ENCODE measurements at places on chromosomes 2 and 18. TPM values are rescaled to one million over a fixed set of nuclear protein-coding genes. Genes with fewer than 3 reads are reported as not detected.
A peak's percentile ranks its signal among the peaks of the same experiment; 100 is the strongest.

PTPRN gene
- total RNA-seq: not detected

CCDC68 gene
- total RNA-seq: 36.5 TPM

KANSL3 gene
- total RNA-seq: 65.1 TPM

SLC1A4 gene
- total RNA-seq: 10.3 TPM

GAREM2 gene
- total RNA-seq: 0.22 TPM

SPTBN1 gene
- total RNA-seq: 805 TPM

GAL3ST2 gene
- not detected for total RNA-seq

ZBTB7C gene
- total RNA-seq: 6.1 TPM

CNGA3 gene
- total RNA-seq: not detected

PIEZO2 gene
- total RNA-seq: 7.0 TPM

CCDC74B gene
- total RNA-seq: 0.40 TPM

MOGAT1 gene
- total RNA-seq: 1.2 TPM

MLPH gene
- 299 TPM for total RNA-seq

ST8SIA5 gene
- 0.34 TPM for total RNA-seq

CMPK2 gene
- total RNA-seq: 37.2 TPM

SP5 gene
- 6.6 TPM for total RNA-seq

HJURP gene
- total RNA-seq: not detected

- no peak overlapping the region for H3K4me3 ChIP-seq
- no peaks in the 10 kb centered on the region for H3K27me3 ChIP-seq
- no peaks in the 10 kb centered on the region for H3K36me3 ChIP-seq
- no peak for DNase-seq
Measured at GRCh38 chr2:150742094-150742493, 254.6 kb upstream of the RND3 start.

DNA sequence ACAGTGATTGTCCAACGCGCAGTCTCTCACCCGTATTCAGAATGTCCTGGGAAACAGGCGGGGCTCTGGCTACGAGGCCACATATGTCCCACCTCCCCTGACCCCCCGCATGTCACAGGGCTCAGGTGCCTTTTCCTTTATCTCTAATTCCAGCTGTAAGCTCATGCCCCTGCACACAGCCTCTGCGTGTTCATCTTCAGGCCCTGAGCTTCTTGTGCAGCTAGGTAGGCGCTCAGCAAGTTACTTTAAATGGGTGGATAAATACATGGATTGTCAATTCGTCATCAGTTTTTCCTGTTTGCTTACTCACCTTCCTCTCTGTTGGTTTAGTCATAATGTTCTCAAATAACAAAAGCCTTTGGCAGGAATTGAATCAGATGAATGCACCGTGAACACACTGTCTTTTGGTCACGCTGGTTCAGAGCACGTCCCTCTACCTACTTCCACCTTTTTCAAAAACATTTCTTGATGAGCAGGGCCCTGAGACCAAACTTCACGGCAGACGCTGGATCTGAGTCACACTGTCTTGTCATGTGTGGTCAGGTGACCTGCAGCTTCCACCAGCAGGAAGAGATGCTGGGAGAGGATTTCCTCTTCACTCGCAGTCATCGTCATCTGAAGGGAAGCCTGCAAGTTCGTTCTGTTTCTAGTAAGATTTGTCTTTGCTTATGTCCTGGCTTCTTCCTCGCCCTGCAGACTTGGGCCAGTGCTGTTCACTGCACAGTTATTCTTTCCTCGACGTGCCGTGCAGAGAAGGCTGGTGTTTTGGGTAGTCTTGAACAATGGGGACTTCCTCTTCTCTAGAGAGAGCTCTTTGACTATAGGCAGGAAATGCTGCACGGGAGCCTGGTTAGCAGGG lies 138.1 kb downstream of the PTGR3 start:
- H3K4me1 ChIP-seq: peaks cover 22% of the 10 kb centered on the region
- no peaks in the 10 kb centered on the region for H3K27me3 ChIP-seq
- H3K4me3 ChIP-seq: peak overlapping the region; percentile 7
- H3K27ac ChIP-seq: peak overlapping the region; percentile 82
- no peaks in the 10 kb centered on the region for H3K36me3 ChIP-seq

GRCh38 chr2:112927745-112928144 lies 16.8 kb downstream of the IL37 start:
- H3K27ac ChIP-seq: no peak overlapping the region
- H3K4me1 ChIP-seq: peaks cover 5% of the 10 kb centered on the region
- no peak for DNase-seq
- H3K27me3 ChIP-seq: no peaks in the 10 kb centered on the region
- H3K36me3 ChIP-seq: no peaks in the 10 kb centered on the region

- H3K36me3 ChIP-seq: peaks cover 48% of the 10 kb centered on the region
- no peak overlapping the region for H3K27ac ChIP-seq
- H3K27me3 ChIP-seq: no peaks in the 10 kb centered on the region
- peaks cover 15% of the 10 kb centered on the region for H3K4me1 ChIP-seq
- H3K4me3 ChIP-seq: no peak overlapping the region
Measured at GRCh38 chr18:11891737-11892136, 16.4 kb downstream of the MPPE1 start.

- no peaks in the 10 kb centered on the region for H3K36me3 ChIP-seq
- no peak overlapping the region for H3K27ac ChIP-seq
- H3K4me3 ChIP-seq: no peak overlapping the region
- H3K27me3 ChIP-seq: no peaks in the 10 kb centered on the region
- H3K4me1 ChIP-seq: no peaks in the 10 kb centered on the region
Measured at GRCh38 chr2:17442334-17442733, 75.9 kb downstream of the RAD51AP2 start.

- no peaks in the 10 kb centered on the region for H3K27me3 ChIP-seq
- H3K27ac ChIP-seq: no peak overlapping the region
- DNase-seq: no peak
Measured at GRCh38 chr2:214376618-214377285, 34.1 kb upstream of the VWC2L start.

DNA sequence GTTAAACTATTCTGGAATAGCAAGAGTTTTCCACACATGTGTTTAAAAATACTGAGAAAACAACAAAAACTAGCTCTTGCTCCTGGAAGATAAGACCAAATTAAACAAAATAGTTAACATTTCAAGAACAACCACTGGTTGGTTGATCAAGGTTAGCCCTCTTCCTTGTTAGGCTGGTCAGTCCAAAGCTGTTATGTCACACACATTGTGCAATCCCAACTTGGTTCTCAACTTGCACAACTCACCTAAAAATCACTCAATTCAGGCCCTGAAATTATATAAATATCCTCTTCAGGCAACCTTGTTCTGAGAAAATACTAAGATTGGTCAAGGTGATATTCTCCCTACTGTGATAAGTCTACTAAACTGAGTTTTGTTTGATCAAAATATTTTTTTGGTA lies 169.7 kb upstream of the LRP1B start:
- H3K36me3 ChIP-seq: no peaks in the 10 kb centered on the region
- H3K27me3 ChIP-seq: no peaks in the 10 kb centered on the region
- H3K4me1 ChIP-seq: no peaks in the 10 kb centered on the region
- no peak for DNase-seq
- H3K4me3 ChIP-seq: no peak overlapping the region

DNA sequence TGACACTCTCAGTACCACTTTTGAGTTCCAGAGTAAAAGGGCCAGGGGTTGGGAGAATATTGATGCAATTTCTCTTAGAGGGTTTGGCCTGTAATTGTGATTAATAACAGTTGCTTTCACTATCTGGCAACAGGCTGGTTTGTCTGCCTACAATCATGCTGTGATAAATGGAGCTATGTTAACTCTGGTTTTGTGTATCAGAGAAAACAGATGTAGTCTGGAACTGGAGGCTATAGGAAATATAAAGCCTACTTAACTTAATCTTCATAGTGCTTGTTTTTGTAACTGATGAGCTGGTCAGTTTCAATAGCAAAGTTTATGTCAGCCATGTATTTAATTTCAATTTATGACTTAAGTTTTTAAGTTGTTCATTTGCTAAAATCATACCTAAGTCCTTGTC lies 138.0 kb downstream of the AGPS start:
- H3K4me1 ChIP-seq: no peaks in the 10 kb centered on the region
- no peak overlapping the region for H3K27ac ChIP-seq
- DNase-seq: no peak
- H3K36me3 ChIP-seq: no peaks in the 10 kb centered on the region
- H3K4me3 ChIP-seq: no peak overlapping the region

- H3K4me3 ChIP-seq: no peak overlapping the region
- DNase-seq: no peak
- no peaks in the 10 kb centered on the region for H3K4me1 ChIP-seq
- H3K36me3 ChIP-seq: no peaks in the 10 kb centered on the region
- H3K27ac ChIP-seq: no peak overlapping the region
Measured at GRCh38 chr2:5042666-5043440, 649.3 kb upstream of the SOX11 start.

- H3K4me3 ChIP-seq: no peak overlapping the region
- H3K4me1 ChIP-seq: no peaks in the 10 kb centered on the region
- H3K27ac ChIP-seq: no peak overlapping the region
Measured at GRCh38 chr18:80191264-80191663, 56.0 kb downstream of the PARD6G start.

GRCh38 chr2:167943368-167943767 lies 304.0 kb downstream of the STK39 start:
- no peak overlapping the region for H3K4me3 ChIP-seq
- H3K27me3 ChIP-seq: no peaks in the 10 kb centered on the region
- H3K36me3 ChIP-seq: no peaks in the 10 kb centered on the region
- no peak overlapping the region for H3K27ac ChIP-seq

Measured in upper lobe of left lung (tissue), 6 donors.